ENCODE measurements at places on chromosomes 6 and 20. TPM values are rescaled to one million over a fixed set of nuclear protein-coding genes. Genes with fewer than 3 reads are reported as not detected.

- DNase-seq = no peak
These were observed 16.1 kb upstream of the SCGN start for GRCh38 chr6:25635886-25636317.

DNA sequence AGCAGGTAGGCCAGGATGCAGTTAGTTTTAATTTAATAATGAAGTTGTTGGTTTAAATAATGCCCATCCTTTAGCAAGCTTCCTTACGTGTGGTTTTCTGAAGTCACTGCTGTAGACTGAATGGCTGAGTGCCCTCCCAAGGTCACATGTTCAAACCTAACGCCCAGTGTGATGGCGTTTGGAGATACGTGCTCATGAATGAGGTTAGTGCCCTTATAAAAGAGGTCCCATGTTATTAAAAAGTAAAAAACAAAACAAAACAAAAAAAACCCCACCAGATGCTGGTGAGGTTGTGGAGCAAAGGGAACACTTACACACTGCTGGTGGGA is 16.3 kb downstream of the LRP11 start:
- peak; percentile 66 for DNase-seq

GRCh38 chr6:82410151-82410648 is 46.6 kb downstream of the TPBG start:
- DNase-seq = no peak

DNA sequence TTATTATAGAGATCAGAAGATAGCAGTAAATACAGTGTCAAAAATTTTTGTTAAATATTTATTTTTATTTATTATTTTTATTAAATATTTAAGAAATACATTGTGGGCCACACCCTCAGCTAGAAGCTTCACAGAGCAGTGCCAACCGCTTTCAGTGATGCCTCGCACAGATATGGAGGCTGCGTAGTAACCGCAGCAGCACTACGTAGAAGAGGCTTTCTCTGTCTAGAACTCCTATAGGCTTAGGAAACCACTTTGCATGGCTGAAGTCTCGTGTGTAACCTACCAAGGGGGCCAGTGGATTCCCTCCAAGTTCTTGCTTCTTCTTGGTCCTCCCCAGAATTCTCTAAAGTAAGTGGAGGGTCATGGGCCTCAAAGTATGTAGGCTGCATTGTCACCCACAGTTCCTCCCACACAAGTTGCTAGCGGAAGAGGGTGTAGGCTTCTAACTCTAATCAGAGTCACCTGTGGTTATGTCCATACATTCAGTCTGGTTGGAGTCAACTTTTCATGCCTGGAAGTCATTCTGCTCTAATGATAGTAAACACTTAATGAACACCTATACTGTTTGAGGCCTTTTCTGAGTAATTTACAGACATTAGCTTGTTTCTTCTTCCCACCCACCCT is 285.6 kb downstream of the CDKAL1 start:
- no peak for DNase-seq

- peak; percentile 13 for DNase-seq
These were observed 7.9 kb downstream of the ZC2HC1B start for GRCh38 chr6:143872201-143872600.

GRCh38 chr6:14276667-14277404 is 159.3 kb downstream of the CD83 start:
- no peak for DNase-seq

DNA sequence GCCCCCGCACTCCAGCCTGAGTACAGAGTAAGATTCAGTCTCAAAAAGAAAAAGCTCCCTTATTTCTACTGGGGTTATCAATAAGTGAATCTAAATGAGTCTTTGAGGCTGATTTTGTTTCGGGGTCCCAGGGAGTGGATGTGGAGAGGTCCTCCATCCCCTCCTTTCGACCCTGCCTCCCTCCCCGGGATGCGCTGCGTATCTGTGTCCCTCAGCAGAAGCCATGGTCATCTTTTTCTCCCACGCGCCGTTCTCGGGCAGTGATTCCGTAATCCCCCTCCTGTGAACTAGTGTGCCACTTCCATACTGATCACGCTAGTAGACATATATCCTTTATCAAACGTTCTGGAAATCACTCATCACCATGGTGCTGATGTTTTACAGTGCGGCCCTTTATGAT is 152.9 kb downstream of the CDH4 start:
- DNase-seq = no peak

DNA sequence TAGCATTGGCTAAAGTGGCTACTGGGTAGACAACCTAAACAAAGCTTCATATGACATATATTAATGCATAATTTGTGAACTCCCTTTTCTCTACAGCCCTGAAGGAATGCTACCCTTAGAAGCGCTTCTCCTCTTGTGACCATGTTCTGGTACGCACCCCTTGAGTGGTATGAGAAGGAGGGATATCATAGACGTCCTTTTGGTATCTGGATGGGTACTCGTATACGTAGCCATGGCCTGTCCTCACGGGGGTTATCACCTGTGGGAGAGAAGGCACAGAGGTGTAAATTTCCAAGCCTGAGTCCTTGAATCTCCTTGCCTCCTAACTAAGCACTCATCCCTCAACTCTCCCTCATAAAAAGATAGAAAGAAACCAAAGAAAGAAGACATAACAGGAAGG is 39.0 kb downstream of the NEDD9 start:
- DNase-seq = no peak

DNA sequence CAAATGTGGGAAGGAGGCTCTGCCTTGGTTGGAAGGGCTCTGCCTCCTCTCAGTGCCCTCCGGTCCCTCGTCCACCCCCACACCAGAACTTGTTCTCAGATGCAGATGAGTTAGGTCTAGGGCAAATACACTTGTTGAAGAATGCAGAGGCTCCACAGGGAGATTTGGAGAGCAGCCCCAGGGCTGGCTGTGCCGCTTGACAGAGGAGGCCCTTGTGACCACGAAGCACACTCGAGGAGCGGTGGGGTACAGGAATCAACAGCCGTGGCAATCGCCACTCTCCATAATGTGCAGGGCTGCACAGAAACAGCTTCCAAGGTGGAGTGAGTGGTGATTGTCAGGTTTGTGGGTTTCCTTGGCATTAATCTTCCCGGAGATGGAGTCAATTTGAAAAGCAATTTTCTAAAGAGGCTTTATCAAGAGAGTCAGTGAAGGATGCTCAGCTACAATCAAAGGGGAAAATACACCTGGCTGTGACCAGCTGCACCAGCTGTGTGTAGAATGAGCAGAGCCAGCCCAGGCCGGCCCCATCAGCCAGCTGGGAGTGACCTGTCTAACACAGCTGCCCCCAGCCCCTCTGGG is 59.5 kb downstream of the BFSP1 start:
- no peak for DNase-seq

- no peak for DNase-seq
These were observed 75.7 kb downstream of the TCP11 start for GRCh38 chr6:35065441-35065800.

DNA sequence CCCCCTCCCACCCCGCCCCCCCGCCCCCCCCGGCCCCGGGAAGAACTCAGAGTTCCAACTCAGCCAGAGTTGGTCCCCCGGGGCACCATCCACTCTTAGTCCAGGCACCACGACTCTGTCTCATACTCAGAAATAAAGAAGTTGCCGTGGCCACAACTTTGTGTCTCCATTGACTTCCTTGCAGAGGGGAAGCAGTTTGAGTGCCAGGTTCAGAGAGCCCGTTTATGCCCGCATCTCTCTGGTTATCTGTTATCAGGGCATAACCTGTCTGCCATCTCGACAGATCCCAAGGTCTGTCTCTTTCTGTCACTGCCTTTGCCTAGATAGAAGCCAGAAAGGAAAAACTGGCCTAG is 605 bp downstream of the CDC5L start:
- no peak for DNase-seq

- DNase-seq = no peak
These were observed 37.4 kb downstream of the HIVEP2 start for GRCh38 chr6:142907544-142907943.

DNA sequence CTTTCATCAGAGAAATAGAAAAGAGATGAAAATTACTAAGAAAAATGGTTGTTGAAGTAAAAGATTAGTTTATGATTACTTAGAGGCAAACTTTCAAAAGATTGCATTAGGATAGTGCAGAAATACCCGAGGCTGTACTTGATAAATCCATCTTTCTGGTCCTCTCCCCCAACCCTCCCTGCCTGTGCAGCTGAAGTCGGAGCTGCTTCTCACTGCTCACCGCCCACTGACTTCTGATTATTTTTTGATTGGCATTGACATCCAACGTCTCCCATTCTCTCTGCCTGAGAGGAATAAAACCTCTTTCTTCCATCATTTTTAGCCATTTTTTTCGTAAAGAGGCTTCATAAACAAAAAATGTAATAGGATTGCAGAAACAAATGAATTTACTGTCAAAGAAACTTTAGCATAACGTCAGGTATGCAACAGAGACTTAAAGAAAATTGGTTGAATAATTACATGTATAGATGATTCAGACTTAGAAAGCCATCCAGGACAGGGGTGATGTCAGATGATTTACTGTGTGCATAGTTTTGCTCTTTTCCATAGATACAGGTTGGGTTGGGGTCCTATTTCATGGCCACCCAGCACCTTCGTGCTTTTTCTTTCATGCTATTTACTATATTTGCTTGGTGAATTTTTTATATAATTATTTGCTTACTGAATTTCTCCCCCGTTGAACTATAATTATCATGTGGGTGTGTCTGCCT is 53.6 kb upstream of the EDN3 start:
- DNase-seq = no peak

- no peak for DNase-seq
These were observed 3.9 kb downstream of the UTRN start for GRCh38 chr6:144289006-144289405.

- no peak for DNase-seq
These were observed 300.3 kb downstream of the LAMA2 start for GRCh38 chr6:129183187-129183591.

MYBL2 gene
- 14.2 TPM for total RNA-seq

FAM135A gene
- 29.2 TPM for total RNA-seq

SYNCRIP gene
- 79.4 TPM for total RNA-seq

PSMB9 gene
- total RNA-seq = 52.1 TPM

Data from renal cortical epithelial cell (primary cell).